ENCODE measurements at places on chromosomes 5 and 9.

GRCh38 chr5:138978581-138978980 is 103.4 kb upstream of the LRRTM2 start:
- no peak for DNase-seq

- no peak for DNase-seq
Observed at GRCh38 chr5:172142709-172143215, 45.3 kb downstream of the STK10 start.

DNA sequence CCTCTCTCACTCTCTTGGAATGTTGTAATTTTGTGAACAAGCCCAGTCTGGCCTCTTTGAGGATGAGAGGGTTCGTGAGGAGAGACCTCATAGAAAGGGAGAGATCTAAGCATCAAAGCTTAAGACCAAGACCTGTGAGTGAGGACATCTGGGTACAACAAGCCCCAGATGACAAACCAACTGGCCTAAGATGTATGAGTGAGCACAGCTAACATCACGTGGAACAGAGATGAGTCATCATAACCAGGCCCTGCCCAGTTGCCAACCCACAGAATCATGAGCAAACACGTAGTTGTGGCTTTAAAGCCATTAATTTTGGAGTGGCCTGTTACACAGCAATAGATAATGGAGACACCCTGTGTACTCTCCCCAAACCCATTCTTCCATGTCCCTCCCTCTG is 439.1 kb upstream of the KIF2A start:
- no peak for DNase-seq

DNA sequence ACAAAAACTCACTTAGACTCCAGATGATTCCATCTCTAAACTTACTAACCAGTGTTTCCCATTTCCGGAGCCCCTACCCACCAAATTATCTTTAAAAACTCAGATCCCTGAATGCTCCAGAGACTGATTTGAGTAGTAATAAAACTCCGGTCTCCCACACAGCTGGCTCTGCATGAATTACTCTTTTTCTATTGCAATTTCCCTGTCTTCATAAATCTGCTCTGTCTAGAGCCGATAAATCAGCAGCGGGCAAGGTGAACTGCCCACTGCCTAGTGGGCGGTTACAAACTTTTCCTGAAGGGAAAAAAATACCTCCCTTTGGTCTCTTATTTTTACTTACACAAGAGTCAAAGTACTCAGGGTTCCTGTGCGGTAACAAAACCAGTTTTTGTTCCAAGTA is 624.4 kb upstream of the RORB start:
- DNase-seq = no peak

DNA sequence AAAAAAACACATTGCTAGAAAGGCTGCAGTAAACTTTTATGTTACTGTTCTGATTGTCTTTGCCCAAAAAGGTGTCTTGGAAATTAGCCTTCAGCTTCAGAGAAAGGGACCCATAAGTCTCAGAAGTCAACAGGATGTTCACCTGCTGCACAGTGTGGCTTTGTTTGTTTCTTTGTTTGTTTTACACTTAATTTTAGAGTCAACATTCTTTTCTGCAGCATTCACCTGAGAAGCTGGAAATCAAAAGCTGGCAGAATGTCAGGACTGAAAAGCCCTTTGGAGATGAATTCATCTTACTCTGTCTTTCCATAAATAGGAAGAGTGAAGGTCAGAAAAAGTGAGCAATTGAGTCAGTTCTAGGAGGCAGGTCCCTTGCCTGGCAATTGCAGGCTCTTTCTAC is 170.0 kb downstream of the PAPPA start:
- no peak for DNase-seq

DNA sequence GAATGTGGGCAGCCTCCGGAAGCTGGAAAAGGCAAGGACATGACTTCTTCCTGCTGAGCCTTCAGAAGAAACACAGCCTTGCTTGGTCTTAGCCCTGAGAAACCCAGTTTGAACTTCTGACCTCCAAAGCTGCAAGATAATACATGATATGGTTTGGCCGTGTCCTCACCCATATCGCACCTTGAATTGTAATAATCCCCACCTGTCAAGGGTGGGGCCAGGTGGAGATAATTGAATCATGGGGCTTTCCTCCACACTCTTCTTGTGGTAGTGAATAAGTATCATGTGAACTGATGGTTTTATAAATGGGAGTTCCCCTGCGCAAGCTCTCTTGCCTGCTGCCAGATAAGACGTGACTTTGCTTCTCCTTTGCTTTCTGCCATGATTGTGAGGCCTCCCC is 310.9 kb downstream of the PSAT1 start:
- DNase-seq = no peak

DNA sequence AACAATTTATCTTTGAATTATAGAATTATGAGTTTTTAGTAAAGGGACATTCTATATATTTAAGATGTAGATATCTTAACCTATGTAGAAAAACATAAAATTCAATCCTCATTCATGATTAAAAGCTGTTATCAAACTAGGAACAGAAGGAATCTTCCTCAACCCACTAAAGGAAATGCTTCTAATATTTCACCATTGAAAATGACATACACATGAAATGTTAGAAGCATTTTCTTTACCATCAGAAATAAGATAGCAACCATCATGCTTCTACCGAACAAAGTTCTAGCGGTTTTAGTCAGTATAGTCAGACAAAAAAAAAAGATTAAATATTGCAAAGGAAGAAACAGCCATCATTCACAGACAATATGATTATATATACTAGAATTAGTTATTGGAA is 32.2 kb downstream of the SHOC1 start:
- no peak for DNase-seq

DNA sequence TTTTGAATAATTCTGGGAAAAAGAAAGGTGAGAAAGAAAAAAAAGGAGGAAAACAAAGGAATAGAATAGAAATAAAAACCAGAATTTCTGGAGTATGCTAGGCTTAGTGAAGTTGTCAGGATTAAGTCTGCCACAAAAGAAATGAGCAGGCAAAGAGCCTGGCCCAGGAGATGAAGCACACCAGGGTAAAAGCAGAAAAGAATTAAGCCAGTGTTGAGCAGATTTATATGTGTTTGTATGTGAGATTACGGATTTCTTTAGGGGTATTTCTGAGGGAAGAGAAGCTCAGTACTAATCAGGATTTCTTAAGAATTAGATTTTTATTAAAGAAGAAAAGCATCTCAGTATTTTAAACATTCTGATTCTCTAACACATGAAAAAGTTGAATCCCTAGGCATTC is 74.5 kb downstream of the MRPS27 start:
- no peak for DNase-seq

DNA sequence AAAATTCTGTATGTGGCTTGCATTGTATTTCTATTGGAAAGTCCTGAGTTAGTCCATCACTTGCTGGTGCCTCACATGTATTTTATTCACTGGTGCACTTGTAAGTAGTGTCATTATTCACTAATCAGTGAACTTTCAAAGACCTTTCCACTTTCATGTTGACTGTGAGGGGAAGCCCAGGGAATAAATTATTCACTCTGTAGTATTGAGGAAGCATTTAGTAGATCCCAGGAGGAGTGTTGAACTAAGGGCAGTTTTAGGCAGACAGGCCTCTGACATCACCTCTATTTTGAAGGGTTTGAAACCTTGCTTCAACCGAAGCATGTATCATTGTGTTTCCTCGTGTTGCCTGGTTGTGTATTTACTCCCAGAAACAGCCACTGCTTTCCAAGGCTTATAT is 705.4 kb upstream of the RIOK2 start:
- no peak for DNase-seq

GRCh38 chr9:90974016-90974415 is 172.4 kb downstream of the SYK start:
- DNase-seq = no peak

DNA sequence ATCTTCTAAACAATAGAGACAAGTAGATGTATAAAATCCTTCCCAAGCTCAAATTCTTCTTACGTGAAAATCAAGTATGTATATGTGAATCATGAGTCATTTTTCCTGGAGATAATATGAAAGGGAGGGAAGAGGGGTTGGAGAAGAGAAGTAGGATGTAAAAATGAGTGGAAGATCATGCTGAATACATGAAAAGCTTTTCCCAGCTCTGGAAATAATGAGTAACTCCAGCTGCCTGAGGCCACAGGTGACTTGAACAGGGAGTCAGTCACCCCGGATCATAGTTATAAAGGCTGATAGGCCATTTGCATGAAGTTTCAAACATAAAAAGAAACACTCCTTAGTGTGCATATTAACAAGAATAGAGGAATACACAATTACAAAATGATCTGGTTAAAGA is 486.7 kb downstream of the EFNA5 start:
- no peak for DNase-seq

GRCh38 chr9:89448381-89448780 is 49.5 kb downstream of the SEMA4D start:
- DNase-seq = peak; percentile 40

DNA sequence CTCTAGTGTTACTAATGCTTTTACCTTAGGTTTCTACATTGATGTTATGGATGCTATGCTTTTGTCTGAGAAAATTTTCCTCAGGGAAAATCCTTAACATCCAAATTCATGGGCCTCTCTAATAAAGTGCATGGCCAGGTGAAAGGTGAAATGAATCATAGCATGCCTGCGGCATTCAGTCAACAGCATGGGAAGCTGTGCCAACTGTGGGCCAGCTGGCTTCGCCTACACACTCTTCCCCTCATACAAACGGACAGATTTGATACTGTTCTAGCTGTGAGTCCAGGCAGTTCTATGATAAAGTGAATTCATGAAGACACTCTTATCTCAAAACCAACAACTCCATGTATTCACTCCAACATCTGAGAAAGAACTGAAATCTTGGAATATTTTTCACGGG is 374.1 kb downstream of the PLK2 start:
- DNase-seq = no peak

DNA sequence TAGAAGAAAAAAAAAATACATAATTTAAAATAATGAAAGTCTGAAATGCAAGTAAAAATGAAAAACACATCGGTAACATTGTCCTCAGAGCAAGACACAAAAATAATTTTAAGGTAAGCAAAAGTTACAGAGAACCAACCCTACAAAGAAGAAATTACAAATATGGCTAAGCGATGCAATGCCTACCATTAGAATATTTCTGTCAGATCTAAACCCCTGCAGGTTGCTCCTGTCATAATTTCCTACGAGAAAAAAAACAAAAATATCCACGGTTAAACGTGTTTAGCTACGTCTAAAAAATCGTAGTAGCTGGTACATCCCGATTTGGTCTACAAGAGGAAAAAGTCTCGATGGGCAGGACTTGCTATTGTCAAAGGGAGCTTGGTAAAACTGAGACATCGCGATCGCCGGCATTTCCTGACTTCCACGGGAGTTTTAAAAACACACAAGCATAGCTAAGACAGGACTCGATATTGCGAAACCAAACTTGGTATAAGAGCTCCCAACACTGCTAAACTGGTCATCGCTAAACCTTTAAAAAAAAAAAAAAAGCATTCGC is 1.1 kb upstream of the ANXA2R start:
- no peak for DNase-seq

GRCh38 chr5:115439639-115440038 is 104.9 kb downstream of the FEM1C start:
- DNase-seq = no peak

- DNase-seq = no peak
Observed at GRCh38 chr5:137010226-137010625, 488.9 kb downstream of the SPOCK1 start.

GRCh38 chr9:121529237-121529987 is 29.8 kb upstream of the GGTA1 start:
- DNase-seq = no peak

DNA sequence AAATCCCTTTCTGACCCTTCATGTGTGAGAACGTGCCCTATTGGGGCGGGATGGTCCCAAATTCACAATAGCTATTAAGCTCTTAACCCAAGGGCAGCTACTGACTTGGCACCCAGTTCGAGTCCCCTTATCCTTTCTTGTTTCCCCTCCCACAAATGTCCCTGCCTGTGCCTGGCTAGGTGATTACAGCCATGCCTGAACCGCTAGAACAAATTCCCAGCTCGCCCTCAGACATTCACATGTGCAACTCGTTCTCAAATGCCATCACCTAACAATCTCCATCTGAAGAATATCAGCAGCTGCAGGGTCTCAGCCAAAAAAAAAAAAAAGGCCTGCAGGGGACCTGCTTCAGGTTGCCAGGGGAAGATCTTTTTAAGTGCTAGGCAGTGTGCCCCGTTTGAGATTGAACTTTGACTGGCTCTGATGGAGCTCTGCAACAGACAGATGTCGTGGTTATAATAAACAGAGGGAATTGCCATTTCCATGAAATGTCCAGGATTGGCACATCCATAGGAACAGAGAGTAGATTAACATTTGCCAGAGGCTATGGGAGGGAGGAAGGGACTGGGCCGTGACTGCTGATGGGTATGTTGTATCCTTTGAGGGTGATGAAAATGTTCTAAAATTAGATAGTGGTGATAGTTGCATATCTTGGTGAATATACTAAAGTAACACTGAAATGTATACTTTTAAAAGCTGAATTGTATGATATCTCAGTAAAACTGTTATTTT is 347.2 kb upstream of the WWC1 start:
- DNase-seq = no peak

- DNase-seq = no peak
Observed at GRCh38 chr9:72983056-72983455, 30.2 kb upstream of the ALDH1A1 start.

DNA sequence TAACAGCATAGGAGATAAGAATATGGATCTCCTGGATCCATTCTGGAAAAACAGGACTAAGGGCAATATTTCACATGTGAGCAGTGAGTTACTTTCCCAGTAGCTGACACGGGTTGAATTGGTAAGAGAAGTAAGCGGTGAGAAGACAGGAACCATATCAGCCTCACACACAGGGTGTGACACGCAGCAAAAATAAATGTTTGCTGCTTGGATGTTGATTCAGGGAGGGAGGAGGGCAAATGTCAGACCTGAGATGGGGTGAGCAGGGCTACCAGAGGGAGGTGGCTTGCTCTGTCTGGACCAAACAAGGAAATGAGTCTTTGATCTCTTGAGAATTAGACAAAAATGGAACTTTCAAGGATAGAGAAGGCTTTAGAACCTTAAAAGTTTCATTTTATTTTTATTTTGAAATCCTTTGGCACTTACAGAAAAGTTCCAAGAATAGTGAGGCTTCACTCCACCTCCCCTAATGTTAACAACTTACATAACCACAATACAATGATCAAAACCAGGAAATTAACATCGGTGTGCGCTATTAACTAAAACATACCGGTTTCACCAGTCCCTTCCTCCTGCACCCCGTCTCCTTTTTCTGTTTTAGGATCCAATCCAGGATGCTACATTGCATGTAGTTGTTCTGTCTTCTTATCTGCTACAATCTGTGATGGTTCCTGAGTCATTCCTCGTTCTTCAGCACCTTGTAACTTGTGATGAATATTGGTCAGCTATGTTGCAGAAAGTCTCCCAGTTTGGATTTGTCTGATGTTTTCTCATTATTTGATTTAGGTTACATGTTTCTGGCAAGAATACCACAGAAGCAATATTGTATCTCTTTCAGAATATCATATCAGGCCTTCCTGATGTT is 20.5 kb upstream of the ARHGEF28 start:
- DNase-seq = no peak

GRCh38 chr9:130321539-130321938 is 56.0 kb downstream of the HMCN2 start:
- no peak for DNase-seq
